Activated CD4-positive, alpha-beta T cell treated with anti-CD3 and anti-CD28 coated beads for 24 hours (primary cell): ENCODE measurements at places on chromosomes 6 and 20.

- no peak for DNase-seq
Measured at GRCh38 chr6:6906570-6907213, 201.1 kb upstream of the RREB1 start.

GRCh38 chr6:7170117-7170732 is 62.5 kb downstream of the RREB1 start:
- no peak for DNase-seq

- no peak for DNase-seq
Measured at GRCh38 chr6:56616967-56617366, 25.7 kb downstream of the DST start.

- DNase-seq = no peak
Measured at GRCh38 chr6:148529010-148529409, 186.4 kb downstream of the SASH1 start.

DNA sequence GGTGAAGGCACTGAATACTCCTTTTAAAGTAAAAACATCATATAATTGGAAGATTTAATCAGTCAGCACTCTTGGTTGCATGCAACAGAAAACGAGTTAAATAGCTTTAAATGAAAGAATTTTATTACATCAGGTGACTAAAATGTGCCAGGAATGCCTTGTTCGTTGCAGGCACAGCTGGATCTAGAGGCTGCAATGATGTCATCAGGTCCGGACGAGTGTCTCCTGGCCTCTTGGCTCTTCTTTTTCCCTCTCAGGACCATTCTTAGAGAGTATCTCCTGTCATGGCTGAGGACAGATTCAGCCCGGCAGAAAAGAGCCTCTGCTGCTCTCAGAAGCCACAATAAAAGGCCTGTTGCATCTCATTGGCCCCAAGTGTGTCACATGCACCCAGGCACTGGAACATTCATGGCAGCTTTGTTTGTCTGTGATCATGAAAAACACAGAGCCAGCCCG is 510.7 kb upstream of the SULF2 start:
- no peak for DNase-seq

GRCh38 chr20:47531458-47531857 is 29.8 kb downstream of the NCOA3 start:
- no peak for DNase-seq

- no peak for DNase-seq
Measured at GRCh38 chr6:14489445-14489844, 371.9 kb downstream of the CD83 start.

DNA sequence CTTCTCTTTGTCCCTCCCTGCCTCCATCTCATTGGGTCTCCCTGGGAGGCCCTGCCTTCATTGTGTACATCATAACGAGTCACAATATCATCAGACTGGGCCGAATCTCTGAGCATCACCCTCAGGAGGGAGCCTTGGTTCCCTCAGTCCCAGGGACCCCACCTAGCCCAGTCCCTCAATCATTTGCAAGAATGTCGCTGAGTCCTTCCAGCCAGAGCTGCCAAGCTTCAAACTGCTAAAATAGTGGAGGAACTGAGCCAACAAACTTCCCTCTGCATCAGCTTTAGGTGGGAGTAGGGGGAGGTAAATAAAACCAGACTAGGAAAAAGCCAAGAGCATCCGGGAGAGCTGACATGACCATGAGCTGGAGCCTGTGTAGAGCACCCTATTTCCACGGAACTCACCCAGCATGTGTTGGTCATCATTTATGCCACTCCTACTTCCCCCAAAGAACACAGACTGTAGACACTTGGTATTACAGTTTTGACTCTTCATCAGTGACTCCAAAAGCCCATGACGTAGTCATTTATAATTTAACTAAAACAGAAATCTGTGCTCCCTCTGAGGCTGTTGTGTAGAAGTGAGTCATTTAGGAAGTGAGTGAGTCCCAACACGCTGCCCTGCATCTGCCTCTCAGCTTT is 28.8 kb upstream of the IL17A start:
- no peak for DNase-seq

- DNase-seq = no peak
Measured at GRCh38 chr6:98832284-98833056, 1.9 kb upstream of the POU3F2 start.

GRCh38 chr6:134553936-134554335 is 236.0 kb upstream of the SGK1 start:
- no peak for DNase-seq

- DNase-seq = no peak
Measured at GRCh38 chr6:127904160-127904559, 3.3 kb upstream of the THEMIS start.

- DNase-seq = no peak
Measured at GRCh38 chr20:39117491-39117890, 155.3 kb downstream of the DHX35 start.

DNA sequence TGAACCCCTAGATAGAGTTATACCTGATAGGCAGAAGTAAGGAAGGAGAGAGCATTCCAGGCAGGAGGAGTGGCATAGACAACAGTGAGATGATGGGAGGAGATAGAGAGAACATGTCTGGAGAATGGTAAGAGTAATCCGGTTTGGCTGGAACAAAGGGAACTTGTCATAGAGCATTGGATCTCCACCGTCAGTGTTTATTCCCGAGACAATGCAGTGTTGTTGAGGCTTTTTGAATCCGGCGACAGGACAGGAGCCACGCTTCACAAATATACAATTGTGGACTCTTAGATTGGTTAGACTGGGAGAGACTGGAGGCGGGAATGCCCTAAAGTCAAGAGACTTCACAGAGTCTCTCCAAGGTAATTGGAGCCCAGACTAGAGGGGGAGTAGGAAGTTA is 119.8 kb downstream of the ANKS1A start:
- DNase-seq = no peak

DNA sequence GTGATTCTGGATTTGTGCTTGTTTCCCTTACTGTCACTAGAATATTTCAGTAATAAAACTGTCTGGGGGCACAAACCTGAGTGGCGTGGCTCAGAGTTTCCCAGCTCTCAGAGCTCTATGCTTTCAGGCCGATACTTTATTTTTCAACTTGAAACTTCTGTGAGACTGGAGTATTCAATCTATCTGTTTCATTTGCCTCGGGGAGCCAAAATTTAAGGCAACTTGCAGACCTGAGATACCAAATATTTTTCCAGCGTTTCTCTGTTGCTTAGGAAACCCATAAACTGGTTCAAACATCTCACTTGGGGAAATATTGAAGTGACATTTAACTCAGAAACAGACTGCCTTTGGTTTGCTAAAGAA is 74.7 kb downstream of the SOBP start:
- DNase-seq = no peak

- no peak for DNase-seq
Measured at GRCh38 chr6:95548188-95548786, 29.0 kb upstream of the MANEA start.

- no peak for DNase-seq
Measured at GRCh38 chr20:1087311-1087905, 31.0 kb upstream of the PSMF1 start.

GRCh38 chr20:1334370-1334731 is 5.4 kb upstream of the SDCBP2 start:
- no peak for DNase-seq

GRCh38 chr20:404088-404487 is 4.0 kb upstream of the RBCK1 start:
- no peak for DNase-seq

- no peak for DNase-seq
Measured at GRCh38 chr20:59673998-59674445, 69.7 kb downstream of the PHACTR3 start.

DNA sequence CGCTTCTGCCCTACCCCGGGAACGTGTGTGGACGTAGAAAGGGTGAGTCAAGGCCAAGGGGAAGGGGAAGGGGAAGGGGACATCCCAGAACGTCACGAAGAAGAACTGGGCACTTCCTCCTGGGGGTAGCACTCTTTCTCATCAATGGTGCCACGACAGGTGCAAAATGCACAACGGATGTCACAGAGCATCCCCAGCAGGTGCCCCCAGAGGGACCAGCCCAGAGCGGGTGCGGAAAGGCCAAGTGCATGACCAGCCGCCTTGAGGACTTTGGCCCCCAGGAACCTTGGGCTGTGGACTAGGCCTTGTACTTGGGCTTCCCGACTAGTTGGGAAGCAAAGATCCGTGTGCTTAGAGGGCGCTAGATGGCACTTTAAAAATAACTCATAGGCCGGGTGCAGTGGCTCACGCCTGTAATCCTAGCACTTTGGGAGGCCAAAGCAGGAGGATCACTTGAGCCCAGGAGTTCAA is 12.1 kb upstream of the SRC start:
- DNase-seq = no peak

DNA sequence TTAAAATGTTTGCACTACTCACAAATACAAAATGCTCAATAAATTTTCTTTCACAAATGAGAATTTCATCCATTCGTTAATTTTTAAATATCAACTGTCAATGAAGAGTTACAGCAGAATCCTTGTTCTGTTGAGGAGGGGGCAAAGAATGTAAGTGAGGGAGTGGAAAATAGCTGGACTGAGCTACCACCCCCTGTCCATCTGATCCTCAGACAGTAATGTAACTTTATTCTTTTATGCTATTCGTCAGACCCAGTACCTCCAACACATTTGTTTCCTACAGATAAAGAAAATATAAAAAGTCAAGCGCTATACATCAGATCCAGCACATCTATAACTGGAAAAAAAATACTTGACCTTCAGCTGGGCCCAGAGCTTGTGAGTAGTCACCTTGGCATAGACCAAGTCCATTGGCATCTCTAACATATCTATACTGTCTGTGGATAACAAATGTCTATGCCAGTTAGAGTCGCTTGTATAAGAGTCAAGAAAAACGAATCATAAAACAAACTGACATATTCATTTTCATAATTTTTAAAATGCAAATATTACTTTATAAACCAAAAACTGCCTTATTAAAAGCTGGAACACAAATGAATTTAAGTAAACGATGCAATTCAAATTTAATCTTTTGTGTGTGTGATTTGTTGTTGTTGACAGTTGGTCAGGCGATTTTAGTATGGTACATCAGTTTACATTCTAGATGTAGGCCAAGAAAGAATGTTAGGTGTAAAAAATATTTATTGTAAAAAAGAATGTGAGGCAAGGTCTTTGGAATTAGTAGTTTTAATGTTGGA is 57.2 kb upstream of the HFE start:
- DNase-seq = no peak

- DNase-seq = no peak
Measured at GRCh38 chr6:31922942-31923341, 4.6 kb upstream of the C2 start.

DNA sequence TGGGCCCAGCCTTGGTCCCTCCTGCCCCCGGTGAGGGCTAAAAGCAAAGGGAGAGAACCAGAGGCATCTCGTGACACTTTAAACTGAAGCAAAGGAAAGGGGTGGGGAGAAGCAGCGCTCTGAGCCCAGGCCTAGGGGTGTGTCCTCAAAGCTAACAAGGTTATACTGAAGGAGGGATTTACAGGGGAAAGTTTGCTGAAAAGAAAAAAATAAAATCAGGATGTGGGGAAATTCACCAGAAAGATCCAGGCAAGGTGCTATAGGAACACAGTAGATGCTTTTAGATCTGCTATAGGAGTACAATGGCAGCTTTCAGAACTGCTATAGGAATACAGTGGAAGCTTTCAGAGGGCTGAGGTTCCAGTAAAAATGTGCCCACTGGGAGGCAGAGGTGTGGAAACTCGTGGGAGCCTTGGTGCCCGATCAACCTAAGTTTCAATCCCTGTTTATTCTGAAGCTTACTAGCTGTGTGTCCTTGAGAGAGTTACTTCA is at the start of gene COL9A1:
Gene COL9A1 (minus strand): TSS at position 51 of the 492 bp plus-strand sequence. CDS start 160 bp downstream, outside the sequence.
- DNase-seq = no peak

DNA sequence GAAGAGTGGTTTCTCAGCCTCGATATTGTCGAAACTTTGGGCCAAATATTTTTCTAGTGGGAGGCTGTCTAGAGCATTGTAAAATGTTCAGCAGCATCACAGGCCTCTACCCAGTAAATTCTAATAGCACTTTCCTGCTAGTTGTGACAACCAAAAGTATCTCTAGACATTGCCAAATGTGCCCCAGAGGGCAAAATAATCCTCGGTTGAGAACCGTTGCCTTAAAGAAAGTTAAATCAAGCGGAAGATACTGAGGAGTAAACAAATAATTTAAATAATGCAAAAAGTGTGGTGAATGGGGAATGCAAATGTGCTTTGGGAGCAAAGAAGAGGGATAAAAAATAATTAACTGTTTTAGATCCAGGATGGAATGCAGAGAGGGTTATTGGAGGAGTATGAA is 106.4 kb upstream of the ASCC3 start:
- no peak for DNase-seq

- no peak for DNase-seq
Measured at GRCh38 chr6:134590449-134590848, 272.5 kb upstream of the SGK1 start.

DNA sequence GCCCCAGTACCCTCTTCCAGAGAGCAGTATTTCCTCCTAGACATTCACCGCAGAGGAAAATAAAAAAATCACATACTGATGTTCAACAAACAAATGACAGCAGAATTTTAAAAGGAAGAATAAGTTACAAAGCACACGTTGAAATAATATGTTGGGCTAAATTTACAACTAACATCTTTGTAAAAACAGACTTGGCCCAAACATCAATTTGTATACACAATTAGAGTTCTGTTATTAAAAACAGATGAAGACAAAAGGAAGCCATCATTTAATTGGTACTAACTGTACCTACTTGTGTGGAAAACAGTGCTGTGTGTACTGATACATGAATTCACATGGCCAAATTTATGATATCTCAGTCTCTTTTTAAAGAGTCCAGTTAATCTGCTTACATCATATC is 46.3 kb downstream of the KIF6 start:
- no peak for DNase-seq

GRCh38 chr20:18731940-18732339 is 81.6 kb upstream of the SCP2D1 start:
- DNase-seq = no peak

DNA sequence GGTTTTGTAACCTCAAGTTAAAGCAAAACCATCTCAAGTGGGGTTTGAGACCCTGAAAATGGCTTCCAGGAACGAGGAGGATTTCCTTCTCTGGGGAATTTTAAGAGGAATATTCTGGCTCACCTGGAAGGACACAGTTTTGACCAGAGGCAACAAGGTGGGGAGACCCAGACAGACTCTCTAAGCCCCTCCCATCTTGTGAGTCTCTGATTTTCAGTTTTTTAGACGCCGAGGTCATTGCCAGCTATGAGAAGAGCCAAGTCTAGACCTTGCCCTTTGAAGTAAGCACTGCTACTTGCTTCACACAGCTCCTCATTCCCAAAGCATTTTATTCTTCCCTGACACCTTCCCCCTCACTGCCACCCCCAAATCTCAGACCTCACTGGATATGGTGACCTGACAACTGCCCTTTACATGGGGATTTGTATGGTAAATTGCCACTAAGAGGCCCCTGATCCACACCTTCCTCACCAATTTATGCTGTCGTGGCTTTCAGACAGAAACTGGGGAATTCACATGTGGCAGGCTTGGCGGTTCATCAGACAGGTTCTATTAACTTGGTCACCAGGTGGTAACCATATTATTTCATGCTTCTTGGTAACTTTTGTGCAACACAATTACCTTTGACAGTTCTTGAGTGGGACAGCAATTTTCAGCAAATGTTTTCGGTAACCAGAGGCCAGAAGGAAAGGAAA is 116.2 kb downstream of the ISM1 start:
- DNase-seq = no peak

- DNase-seq = no peak
Measured at GRCh38 chr6:132391391-132392269, 9.6 kb downstream of the MOXD1 start.

GRCh38 chr6:167152862-167153261 is 4.9 kb downstream of the GPR31 start:
- DNase-seq = no peak
